Caki2 (cell line): ENCODE measurements at places on chromosomes 6 and 20. TPM values are rescaled to one million over a fixed set of nuclear protein-coding genes. Genes with fewer than 3 reads are reported as not detected.

DNA sequence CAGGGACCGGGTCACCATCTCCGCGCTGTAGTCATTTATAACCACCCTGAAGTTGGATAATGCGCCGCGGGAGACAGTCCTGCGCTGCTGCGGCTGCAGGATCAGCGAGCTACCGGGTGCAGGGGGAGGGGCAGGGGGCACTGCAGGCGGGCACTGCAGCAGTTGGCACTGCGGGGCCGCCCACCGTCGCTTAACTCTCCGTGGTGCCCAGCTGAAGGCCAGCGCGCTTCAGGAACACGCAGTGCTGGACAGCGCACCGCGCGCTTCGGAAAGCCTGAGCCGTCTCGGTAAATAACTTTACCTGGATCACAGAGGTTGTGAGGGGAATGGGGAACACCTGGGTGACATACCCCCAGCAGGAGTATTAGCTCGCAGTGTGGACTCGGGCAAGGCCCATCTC lies 12.4 kb upstream of the LRFN2 start:
- no peak for DNase-seq

DNA sequence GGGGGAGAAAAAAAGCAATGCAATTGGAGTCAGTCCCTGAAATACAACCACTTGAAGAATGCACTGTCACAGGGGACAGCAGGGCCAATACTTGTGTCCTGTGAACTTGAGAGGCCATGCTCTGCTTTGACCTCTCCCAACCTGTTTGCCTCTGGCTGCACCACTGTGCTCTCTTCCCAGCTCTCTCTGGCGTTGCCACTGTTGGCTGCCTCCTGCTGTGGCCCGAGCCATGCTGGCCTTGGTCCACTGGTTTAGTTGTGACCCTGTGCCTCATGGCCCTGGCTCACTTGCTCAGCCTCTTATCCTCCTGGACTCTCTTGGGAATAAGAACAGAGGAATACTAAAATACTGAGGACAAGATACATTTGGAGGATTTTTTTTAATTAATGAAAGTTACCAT lies 14.5 kb upstream of the FBXO30 start:
- DNase-seq, result no peak

DNA sequence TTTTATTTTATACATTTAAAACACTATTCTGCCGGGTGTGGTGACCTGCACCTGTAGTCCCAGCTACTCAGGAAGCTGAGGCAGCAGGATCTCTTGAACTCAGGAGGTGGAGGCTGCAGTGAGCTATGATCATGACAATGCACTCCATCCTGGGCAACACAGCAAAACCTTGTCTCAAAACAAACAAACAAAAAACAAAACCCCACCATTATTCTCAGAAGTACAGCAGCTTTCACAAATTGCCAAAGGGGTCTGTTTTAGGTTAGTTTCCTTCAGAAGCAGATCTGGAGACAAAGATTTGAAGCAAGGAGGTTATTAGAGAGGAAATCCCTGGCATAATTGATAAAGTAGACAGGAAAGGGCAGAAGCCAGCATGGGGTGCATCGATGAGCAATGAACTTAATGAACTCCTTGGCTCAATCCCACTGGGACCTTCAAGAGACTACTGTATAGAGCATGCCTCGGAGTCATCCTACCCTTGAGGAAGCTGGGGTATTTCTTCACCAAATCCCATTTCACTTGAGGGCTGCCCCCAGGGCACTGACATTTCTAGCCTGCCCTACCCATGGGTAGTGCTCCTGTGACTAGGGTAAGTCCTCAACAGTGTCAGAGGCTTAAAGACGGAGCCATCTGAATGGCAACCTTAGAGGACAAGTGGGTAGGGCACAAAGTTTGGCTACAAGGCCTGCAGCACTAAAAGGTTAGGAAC lies 43.2 kb upstream of the DDR1 start:
- no peak for DNase-seq

DNA sequence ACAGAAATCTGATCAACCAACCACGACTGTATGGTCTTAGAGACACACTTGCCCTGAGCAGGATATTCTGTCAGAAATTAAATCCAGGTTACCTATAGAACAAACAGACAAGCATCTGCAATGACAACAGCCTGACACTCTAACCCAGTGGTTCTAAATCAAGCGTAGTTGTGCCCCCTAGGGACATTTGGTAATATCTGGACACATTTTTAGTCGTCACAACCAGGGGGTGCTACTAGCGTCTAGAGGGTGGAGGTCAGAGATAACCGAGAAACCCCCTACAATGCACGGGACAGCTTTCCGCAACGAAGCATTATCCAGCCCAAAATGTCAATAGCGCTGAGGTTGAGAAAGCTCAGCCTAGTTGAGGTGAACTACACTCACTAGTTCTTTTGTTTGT lies 32.3 kb downstream of the ID4 start:
- no peak for DNase-seq

DNA sequence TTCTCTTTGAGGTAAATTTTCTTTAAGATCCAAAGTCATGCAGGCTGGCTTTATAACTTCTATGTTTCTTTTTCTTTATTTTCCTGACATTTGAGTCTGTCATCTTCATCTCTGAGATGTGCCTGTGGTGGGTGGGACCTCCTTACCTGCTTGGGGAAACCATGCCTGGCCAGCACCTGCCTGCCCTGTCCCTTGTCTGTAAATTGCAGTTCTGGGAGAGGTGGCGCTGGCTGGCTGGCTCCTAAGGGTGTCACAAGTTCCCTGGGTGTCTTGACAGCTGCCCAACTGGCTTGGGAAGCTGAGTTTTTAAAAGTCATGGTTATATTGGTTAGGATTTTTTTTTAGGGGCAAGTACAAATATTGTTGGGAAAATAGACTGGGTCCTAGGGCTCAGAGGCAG lies 36.3 kb downstream of the SCAND1 start:
- no peak for DNase-seq

The ANGPT4 gene
- 0.09 TPM in 1 of 2 replicates, not detected in the other for total RNA-seq

The TPD52L1 gene
- 328 and 365 TPM in 2 replicates for total RNA-seq

The SIRPA gene
- total RNA-seq, result 50.7 and 56.2 TPM in 2 replicates

The BTNL2 gene
- not detected in 2 replicates for total RNA-seq

The SLCO4A1 gene
- 65.5 and 77.6 TPM in 2 replicates for total RNA-seq
